NCI-H446 treated with DMSO at 0.1 percent for 48 hours (cell line): ENCODE measurements at places on chromosomes 16 and 17.

DNA sequence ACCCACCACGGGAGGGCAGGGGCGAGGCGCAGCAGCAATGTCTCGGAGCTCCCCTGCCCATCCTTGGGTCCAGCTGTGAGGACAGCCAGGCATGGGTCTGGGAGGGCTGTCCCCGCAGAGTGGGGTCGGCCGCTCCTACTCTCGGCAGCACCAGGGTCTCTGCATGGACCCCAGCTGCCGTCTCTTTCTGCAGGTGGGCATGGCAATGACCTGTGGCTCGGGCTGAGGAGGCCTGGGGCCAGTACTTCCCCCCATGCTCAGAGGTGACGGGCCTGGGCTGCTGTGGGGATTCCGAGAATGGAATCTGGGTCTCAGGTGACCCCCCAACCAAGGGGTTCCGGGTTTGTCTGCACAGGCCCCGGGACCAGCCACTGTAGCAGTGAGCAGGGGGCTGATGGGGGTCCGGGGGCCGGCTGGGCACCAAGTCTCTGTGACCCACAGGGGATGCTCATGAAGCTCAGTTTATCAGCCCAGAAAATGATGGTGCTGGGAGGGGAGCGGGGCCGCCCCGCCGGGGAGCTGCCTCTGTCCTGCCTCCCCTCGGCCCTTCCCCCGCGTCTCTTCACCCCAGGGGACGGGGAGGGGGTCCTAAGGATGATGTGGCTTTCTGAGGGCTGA, 23.5 kb downstream of the CACNA1H start:
- DNase-seq = no peak

GRCh38 chr17:74446551-74447500, 14.9 kb downstream of the GPRC5C start:
- peak; percentile 44 for DNase-seq

DNA sequence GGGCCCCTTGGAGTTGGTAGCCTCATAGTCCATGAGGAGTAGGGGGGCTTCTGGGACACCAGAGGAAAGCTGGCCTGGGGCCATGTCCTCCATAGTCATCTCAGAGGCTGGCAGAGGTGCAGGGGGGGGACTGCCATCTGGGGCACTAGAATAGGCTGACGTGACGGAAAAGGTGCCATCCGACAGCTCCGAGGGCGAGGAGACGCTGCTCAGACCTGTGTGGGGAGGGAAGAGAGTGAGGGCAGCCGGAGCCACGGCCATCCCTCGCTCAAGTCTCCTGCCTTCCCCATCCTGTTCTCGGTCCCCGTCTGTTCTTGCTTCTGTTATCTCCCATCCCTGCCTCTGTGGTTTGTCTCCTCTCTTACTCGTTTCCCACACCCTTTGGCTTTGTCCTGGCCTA, 4.7 kb upstream of the SPAG7 start:
- DNase-seq = no peak

DNA sequence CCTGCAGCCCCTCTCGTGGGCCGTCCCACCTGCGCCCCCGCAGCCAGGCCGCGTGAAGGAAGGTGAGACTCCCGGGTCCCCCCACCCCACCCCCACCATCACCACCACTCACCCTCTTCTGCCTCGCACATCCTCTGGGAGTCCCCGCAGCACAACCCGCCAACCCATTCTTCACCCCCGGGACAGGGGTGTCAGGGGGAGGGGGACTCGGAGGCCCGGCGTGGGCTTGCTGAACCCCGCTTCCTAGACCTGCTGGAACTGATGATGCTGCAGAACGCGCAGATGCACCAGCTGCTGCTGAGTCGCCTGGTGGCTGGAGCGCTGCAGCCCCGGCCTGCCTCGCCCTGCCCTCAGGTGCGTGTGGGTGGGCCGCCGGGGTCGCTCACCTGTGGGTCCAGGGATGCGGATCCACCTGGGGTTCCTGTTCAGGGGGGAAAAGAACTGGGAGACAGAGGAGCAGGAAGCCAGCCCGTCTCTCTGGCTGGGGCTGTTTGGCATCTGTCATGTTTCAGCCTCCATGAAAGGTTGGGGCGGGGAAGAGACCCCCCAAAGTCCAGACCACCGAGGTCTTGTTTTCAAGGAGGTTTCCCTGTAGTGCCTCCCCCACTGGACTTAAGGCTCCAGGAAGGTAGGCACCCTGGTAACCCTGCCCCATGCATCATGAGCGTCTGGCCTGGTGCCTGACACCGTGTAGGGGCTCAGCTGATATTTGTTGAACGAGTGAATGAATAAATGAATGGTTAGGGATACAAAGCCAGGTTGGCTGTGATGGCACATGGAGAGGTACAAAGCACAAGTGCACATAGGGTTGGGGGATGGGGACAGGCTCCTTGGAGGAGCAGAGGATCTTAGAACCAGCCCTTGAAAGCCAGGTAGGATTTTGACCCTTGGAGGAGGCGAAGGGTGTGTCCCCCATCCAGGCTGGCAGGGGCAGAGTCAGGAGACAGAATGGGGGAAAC, 849 bp downstream of the PRR29 start:
- no peak for DNase-seq

DNA sequence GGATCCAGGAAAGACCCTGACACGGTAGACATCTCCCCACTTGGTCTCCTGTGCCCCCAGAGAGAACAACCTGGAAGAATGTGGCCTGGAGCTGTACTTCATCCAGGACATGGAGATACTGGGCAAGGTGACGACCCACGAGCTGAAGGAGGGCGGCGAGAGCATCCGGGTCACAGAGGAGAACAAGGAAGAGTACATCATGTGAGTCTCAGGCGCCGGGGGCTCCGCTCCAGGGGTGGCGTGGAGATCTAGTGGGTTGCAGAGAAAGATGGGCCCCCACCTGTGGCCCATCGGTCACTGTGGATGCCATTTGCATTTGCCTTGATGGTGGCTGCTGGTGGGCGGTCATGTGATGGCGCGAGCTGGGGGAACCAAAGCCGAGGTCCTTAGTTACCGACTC, 14.9 kb upstream of the CLEC18A start:
- no peak for DNase-seq

DNA sequence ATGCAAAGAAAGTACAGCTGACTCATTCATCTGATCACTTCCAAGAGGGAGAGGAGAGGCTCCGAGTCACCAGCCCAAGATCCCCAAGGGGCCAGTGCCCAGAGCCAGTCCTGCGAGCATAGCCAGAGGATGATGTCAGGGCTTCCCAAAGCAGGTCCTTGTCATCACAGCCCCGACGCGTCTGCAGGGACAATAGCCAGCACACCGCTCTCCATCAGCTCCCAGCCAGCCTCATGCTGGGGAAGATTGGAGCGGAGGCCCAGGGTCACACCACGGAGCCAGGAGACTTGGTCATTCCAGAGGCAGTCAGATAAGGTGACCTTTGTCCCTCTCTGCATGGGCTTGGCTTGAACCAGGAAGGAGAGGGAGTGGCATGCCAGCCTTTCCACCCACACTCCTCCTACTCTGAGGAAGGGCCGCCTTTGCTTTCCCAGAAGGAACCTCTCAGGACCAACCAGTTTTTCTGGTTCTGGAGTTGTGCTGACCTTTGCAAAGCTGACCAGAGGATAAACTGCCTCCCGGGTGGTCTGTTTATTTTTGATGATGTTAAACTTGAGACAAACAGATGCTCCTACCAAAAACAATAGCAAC, 58.3 kb upstream of the ARHGAP44 start:
- no peak for DNase-seq

- no peak for DNase-seq
These were observed 534 bp downstream of the ARL2BP start for GRCh38 chr16:57245472-57246113.

DNA sequence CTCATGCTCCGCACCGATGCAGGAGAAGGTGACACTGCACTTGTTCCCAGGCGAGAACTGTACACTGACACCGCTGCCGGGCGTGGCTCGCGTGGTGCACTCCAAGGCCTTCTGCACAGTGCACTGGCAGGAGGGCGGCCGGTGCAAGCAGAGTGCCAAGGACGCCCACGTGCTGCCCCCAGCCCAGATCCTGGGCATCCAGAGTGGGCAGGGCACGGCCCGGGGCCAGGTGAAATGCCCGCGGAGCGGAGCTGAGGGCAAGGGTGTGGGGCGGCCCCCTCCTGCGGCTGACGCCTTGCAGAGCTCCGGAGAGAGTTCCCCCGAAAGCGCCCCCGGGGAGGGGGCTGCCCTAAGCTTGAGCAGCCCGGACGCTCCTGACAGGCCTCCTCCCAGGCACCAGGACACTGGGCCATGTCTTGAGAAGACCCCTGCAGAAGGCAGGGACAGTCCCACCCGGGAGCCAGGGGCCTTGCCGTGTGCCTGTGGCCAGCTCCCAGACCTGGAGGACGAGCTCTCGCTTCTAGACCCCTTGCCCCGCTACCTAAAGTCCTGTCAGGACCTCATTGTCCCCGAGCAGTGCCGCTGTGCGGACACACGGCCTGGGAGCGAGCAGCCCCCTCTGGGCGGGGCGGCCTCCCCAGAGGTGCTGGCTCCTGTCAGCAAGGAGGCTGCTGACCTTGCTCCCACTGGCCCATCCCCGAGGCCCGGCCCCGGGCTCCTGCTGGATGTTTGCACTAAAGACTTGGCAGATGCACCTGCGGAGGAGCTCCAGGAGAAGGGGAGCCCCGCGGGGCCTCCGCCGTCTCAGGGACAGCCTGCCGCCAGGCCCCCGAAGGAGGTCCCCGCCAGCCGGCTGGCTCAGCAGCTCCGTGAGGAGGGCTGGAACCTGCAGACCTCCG, 21.9 kb upstream of the JPT2 start:
- no peak for DNase-seq

GRCh38 chr17:13263746-13264145, 245.9 kb upstream of the ELAC2 start:
- no peak for DNase-seq

GRCh38 chr16:4081047-4081446, 35.2 kb downstream of the ADCY9 start:
- DNase-seq = no peak

DNA sequence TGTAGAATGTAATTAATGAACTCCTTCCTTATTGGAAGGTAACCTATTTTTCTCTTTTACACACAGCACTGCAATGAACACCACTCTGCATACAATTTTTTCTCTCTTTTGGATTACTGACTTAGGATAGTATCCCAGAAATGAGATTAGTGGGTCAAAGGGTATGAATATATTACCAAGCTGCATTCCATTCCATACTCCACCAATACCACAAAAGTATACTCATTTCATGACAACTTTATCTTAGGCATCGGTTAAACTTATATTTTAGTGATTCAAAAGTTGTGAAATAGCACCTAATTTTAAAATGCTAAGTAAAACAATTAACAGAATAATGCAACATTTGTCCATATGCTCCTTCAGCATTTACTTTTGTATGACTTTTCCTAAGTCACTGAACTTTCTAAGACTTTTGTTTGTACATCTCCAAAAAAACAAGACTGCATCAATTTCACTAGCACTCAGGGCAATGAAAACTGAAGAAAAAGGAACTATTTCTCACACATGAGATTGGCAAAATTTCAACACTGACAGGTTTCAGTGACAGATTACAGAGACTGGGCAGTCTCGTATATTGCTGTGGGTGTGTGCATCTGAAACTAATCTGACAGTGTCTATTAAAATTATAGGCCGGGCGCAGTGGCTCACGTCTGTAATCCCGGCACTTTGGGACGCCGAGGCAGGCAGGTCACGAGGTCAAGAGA, 32.1 kb downstream of the HELZ start:
- DNase-seq = no peak

GRCh38 chr17:70675070-70675590, 505.8 kb downstream of the KCNJ2 start:
- DNase-seq = no peak

GRCh38 chr16:88009563-88010342, 58.5 kb downstream of the BANP start:
- DNase-seq = no peak

- DNase-seq = no peak
These were observed 53.9 kb upstream of the CRHR1 start for GRCh38 chr17:45730192-45730591.

GRCh38 chr17:6924208-6924607, 71.6 kb upstream of the ALOX12 start:
- DNase-seq = no peak

DNA sequence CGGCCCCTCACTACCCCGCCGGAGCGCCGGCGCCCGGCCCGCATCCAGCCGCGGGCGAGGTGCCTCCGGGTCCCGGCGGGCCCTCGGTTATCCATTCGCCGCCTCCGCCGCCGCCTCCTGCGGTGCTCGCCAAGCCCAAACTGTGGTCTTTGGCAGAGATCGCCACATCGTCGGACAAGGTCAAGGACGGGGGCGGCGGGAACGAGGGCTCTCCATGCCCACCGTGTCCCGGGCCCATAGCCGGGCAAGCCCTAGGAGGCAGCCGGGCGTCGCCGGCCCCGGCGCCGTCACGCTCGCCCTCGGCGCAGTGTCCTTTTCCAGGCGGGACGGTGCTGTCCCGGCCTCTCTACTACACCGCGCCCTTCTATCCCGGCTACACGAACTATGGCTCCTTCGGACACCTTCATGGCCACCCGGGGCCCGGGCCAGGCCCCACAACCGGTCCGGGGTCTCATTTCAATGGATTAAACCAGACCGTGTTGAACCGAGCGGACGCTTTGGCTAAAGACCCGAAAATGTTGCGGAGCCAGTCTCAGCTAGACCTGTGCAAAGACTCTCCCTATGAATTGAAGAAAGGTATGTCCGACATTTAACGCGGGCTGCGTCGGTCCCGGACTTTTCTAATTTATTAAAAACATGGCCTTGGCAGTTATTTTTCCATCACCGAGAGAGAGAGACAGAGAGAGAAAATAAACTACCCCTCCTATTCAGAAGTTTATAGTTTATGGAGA, 2.8 kb downstream of the IRX5 start:
- no peak for DNase-seq

GRCh38 chr16:23119570-23119969, 29.7 kb downstream of the USP31 start:
- no peak for DNase-seq

DNA sequence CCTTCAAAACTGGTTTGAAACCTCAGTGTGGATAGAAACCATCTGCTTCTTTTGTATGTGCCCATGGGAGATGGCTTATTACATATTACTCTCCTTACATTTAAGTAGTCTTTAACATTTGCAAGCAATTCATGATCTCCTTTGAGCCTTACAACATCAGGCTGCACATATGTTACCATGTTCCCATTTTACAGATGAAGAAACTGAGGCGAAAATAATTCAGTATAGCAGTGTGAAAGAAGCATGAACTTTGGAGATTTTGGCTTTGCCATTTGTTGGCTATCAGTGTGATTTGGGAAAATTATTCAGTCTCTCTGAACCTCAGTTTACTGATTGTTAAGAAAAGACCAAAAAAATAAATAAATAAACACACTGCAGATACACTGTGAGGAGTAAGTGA, 15.7 kb downstream of the GNAO1 start:
- DNase-seq = no peak

DNA sequence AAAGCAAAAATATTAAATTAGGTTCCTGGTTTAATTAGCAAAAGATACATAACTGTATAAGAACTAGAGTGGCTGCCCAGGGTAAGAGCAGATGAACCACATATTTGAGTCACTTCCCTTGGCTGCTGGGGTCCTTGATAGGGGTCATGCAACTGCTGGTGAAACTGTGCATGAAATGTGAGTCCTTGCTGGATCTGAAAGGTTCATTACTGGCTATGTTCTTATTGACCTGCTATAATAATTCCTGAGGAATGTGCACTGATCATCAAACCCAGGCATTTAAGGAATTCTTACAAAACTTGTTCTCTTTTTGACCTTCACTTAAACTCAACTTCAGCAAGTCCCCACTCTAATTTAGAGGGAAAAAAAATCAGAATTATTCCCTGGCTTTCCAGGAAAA, 183.4 kb downstream of the ZNF18 start:
- DNase-seq = no peak
